ENCODE measurements at places on chromosomes 16 and 17.

- DNase-seq, result no peak
Measured at GRCh38 chr16:55447231-55447630, 31.8 kb upstream of the MMP2 start.

DNA sequence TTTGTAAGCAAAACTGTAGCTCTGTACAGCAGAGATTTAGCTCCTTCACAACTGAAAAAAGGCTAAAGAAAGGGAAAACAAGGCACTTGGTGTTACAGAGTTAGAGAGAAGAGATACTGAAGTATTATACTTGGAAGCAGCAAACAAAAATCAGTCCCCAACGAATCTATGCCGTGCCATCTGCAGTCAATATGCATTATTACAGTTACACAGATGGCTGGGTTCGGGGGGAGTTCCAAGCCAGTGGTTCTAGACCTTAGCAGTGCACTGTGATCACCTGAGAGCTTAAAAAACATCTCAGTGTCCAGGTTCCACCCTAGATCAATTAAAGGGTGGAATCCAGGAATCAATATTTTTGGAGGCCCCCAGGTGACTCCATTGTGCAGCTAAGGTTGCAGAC is 489.9 kb downstream of the SHISA9 start:
- no peak for DNase-seq

DNA sequence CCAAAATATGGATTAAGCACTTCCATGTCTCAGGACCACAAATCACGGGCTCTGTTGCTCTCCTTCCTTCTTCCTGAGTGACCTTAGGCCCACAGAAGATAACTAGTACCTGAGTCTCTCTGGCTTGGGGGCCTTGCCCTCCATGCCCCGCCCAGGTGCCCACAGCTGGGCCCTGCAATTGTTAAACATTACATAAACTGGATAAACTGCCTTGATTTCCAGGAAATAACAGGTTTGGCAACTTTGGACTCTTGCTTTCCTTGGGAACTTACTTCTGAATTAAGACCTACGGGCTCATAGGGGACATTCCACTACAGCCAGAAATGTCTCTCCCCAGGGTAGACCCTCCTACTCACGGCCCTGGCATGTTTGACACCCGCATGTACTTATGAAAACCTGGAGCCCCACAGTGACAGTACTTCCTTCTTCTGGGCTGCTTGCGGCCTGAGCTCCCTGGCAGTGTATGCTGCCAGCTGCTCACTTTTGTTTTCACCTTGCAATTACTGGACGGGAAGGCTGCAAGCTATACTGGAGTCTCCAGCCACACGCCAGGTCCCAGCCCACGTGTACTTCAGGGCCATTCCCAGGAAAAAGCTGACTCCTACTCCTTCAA is 2.3 kb upstream of the UBALD2 start:
- peak; percentile 87 for DNase-seq

GRCh38 chr17:19660219-19660870 is 11.8 kb downstream of the ALDH3A2 start:
- DNase-seq, result no peak

- no peak for DNase-seq
Measured at GRCh38 chr17:19387921-19388521, 1.0 kb upstream of the MFAP4 start.

- DNase-seq, result no peak
Measured at GRCh38 chr17:1605681-1606351, 22.8 kb downstream of the SLC43A2 start.

DNA sequence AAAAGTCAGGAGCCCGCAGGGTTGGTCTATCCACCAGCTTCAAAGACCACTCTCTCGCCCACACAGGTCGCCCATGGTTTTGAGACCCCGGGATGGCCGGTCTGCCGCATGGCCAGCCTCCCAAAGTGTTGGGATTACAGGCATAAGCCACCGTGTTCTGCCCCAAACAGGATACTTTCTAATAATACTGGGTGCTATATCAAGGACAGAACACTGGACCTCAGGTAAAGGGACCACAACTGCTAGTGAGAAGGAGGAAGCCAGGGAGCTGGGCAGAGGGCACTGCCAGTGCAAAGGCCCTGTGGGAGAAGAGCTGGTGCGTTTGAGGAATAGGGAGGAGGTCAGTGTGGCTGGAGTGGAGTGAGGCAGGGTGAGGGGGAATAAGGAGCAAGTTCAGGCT is 34.1 kb downstream of the IL21R start:
- no peak for DNase-seq

DNA sequence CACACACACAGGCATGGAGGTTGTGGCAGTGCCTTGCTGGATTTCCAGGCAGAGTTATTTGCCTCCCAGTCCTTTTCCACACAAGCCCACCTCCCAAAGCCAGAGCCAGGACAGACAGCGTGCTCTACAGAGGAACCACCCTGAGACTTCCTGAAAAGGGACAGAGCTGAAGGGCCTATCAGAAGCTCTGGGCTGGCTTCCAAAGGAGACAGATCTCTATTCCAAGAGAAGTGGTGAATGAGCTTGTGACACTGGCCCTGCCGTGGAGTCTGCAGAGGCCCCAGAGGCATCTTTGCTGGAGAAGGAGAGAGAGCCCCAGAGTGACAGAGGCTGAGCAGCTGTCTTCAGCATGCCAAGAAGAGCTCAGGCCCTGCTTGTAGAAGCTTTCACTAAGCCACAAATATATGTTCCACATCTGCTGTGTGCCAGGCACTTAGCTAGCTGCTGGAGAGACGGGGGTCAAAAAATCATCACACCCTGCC is 8.3 kb upstream of the LPCAT2 start:
- DNase-seq, result peak; percentile 72

- no peak for DNase-seq
Measured at GRCh38 chr16:22623351-22623781, 112.7 kb downstream of the NPIPB5 start.

- DNase-seq, result no peak
Measured at GRCh38 chr17:2547176-2547575, 35.5 kb upstream of the METTL16 start.

- DNase-seq, result no peak
Measured at GRCh38 chr17:33948309-33948708, 306.8 kb upstream of the CCL2 start.

GRCh38 chr17:75090871-75091854 is 3.4 kb downstream of the SLC16A5 start:
- no peak for DNase-seq

DNA sequence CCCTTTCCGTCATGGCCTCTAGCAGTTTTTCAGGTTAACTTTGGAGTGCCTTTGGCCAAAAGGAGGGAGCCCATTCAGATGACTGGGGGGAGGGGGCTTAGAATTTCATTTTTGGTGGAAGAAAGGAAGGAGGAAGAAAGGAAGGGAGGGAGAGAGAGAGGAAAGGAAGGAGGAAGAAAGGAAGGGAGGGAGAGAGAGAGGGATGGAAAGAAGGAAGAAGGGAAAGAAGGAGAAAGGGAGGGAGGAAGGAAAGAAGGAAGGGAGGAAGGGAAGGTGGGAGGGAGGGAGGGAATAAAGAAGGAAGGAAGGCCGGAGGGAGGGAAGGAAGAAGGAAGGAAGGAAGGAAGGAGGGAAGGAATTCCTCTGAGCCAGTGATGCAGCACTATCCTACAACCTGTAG is 25.7 kb downstream of the MMP15 start:
- no peak for DNase-seq
